T-helper 1 cell treated with Interleukin-12 subunit alpha and Interleukin-12 subunit beta and Interleukin-4 antibody, amounts not matched to agents 30 ng/mL and 1 ng/mL, for 36 hours (primary cell): ENCODE measurements at places on chromosomes 5 and 9. TPM values are rescaled to one million over a fixed set of nuclear protein-coding genes. Genes with fewer than 3 reads are reported as not detected.

ARL14EPL gene
- not detected in 2 replicates for total RNA-seq

ZNF782 gene
- 4.5 and 5.0 TPM in 2 replicates for total RNA-seq

MAP1B gene
- total RNA-seq = 0.07 and 0.56 TPM in 2 replicates

IFNK gene
- not detected in 2 replicates for total RNA-seq

FCN2 gene
- total RNA-seq = not detected in 2 replicates

PCDHA9 gene
- total RNA-seq = not detected in 2 replicates

CYFIP2 gene
- 371 and 392 TPM in 2 replicates for total RNA-seq

CDH9 gene
- total RNA-seq = not detected in 2 replicates

IFNA2 gene
- total RNA-seq = not detected in 2 replicates

UBE2QL1 gene
- 0.39 and 0.41 TPM in 2 replicates for total RNA-seq

ENTREP1 gene
- not detected in 2 replicates for total RNA-seq

TNFSF8 gene
- total RNA-seq = 171 and 182 TPM in 2 replicates

RASGEF1C gene
- not detected in 2 replicates for total RNA-seq
